H9 (cell line): ENCODE measurements at places on chromosomes 7 and 10. TPM values are rescaled to one million over a fixed set of nuclear protein-coding genes. Genes with fewer than 3 reads are reported as not detected.

TBX20 gene
- total RNA-seq = not detected in 2 replicates

DNA sequence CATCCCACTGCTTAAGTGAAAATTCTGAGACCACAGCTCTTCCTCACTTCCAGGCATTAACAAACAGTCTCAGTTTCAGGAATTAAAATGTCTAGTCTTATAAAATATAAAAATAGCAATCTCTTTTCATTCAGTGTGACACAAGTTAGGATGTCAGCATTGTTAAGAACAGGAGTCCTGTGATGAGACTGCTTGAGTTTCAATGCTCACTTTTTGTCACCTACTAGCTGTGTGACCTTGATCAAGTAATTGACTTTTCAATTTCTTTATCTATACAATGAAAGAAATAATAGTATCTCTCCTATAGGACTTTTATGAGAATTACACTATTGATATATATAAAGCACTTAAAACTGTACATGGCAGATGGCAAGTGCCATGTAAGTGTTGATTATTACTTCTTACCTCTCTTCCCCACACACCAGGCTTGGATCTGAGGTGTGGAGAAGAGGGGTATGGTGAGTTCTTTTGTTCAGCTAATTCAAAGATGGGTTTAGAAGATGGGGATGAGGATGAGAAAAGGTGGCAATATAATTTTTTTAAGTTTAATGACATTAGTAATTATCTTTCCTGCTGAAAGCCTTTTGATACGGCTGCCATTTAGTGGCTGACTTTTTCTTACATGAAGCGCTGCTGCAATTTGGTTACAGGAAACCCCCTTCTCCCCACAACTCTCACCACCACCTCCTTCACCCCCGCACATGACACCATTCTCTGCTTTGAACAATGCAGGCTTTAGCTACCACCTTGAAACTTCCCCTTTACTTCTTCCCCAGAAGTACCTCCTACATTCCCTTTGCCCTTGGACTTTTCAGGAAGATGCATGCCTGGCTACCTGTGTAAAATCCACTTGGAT lies 20.8 kb upstream of the HYAL4 start:
- no peak overlapping the region for H3K27ac ChIP-seq
- no peak overlapping the region for H3K4me3 ChIP-seq
- no peaks in the 10 kb centered on the region for H3K36me3 ChIP-seq
- H3K4me1 ChIP-seq = no peaks in the 10 kb centered on the region
- DNase-seq = no peak

DNA sequence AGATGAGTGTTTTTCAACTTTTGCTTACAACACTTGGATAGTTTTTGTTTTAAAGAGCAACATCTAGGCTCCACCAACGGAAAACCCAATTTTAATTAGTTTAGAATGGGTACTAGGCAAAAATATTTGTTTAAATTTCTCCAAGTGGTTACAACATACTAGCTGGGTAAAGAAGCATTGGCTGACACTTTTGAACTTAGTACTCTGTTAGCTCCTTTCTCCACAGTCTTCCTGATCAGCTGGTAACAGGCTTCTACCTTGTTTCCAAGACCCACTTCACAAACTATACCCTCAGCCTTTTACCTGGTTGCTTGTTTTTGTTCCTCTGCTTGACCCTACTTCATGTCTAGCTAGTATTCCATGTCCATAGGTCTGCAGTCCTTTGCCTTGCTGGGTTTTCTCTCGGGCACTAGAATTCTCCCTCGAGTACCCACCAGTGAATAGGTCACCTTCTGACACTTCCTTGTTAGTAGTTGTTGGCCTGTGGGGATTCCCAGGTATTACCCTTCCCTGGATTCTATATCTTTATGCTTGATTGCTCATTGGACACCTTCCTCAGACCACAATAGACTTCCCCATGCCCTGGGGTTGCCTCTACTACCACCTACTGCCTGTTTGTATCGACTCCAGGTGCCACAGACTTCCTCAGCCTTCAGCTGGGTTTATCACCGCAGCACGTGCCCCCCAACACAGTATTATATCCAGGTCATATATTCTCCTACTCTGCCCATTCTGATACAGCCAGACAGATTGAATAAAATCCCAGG lies 42.0 kb downstream of the PRPS1L1 start:
- DNase-seq = no peak
- no peaks in the 10 kb centered on the region for H3K27me3 ChIP-seq
- H3K27ac ChIP-seq = no peak overlapping the region
- no peak overlapping the region for H3K4me3 ChIP-seq

DNA sequence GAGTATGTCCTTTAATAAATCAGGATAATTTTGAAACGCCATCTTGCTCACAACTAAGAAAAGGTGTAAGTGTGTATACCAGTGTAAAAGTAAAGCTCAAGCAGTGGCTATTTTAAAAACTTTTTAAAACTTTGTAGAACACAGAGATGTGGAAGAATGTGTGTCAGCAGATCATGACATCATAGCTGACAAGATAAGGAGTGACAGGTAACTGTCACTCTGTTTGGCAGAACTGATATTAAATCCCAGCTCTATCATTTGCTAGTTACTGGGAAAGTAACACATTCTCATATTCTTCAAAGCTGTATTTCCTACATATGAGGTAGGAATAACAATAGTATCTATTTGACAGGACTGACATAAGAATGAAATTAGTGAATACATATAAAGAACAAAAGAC lies 63.9 kb upstream of the RNF148 start:
- no peak for DNase-seq
- H3K27me3 ChIP-seq = no peaks in the 10 kb centered on the region
- H3K27ac ChIP-seq = no peak overlapping the region
- H3K36me3 ChIP-seq = no peaks in the 10 kb centered on the region
- peaks cover 2% of the 10 kb centered on the region; the same call in 1 of the 2 replicates for H3K4me1 ChIP-seq
- no peak overlapping the region for H3K4me3 ChIP-seq
